ENCODE measurements at places on chromosomes 12 and 14.
A peak's percentile ranks its signal among the peaks of the same experiment; 100 is the strongest.

DNA sequence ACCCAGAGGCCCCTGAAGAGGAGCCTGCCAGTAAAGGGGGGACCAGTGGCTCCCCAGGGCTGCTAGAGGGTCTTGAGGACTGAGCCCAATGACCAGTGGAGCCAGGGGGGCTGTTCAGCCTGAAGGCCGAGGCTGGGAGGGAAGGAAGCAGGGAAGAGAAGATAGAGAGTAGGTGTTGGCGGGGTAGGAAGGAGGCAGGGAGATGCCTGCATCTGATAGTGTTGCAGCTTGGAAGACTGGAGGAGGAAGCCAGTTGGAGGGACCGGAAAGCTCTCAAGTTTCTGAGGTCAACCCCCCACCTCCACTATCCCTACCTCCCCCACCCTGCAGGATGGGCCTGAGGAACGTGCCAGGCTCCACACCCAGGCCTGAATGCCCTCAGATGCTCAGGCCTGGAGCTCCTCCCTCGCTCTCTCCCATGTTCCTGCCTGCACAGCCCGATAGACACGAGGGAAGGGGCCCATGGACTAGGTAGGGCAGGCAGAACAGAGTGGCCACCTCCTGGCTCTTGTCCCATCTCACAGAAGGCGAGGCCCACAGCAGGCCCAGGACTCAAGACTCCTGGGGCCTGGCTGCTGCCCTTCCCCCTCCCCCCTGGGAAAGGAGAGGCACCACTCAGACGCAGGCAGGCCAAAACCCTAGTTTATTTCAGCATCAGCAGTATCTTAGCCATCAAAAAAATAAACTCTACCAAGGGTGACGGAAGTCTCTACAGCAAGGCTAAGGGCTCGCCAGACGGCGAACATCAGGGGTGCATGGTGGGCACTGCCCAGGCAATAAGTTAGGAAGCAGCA, 3.4 kb downstream of the CKB start:
- no peak for DNase-seq

DNA sequence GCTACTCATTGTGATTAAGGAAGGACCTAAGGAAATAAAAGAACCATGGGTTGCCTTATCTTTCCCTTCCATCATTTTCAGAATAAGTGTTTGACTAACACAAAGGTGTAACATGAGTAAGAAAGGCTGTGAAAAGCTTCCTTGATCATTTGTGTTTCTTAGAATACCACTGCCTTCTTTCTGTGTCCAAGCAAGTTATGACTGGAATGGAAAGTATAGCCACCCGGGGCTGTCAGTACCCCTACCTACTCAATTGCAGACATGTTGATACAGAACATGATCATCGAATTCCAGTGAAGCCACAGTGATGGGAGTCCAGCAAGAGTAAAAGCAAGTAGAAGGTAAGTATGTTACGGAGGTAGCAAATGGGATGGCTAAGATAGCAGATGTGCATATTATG, 209.8 kb downstream of the PELI2 start:
- no peak for DNase-seq

- no peak for DNase-seq
These were observed 410.1 kb upstream of the MGAT4C start for GRCh38 chr12:86666316-86666715.

- peak; percentile 25 for DNase-seq
These were observed 2.2 kb downstream of the L3HYPDH start for GRCh38 chr14:59481871-59482540.

DNA sequence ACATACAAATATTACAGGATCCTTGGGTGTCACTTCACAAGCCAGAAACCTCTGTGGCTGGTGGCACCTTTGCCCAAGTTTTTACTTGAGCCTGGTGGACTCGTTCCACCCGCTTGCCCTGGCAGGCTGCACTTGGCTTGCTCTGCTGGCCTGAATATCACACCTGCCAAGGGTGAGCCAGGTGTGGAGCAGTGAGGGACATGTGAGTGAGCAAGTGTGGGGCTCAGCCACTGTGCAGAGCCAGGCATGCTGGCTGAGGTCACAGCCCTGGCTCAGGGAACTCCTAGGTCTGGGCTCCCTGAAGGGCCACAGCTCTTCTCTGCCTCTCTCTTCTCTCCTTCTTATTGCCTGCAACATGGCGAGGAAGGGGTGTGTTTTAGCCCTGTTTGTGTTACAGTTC, 82.0 kb downstream of the SLC16A7 start:
- no peak for DNase-seq

All from Panc1 (cell line).